ENCODE measurements at places on chromosomes 12 and 14. TPM values are rescaled to one million over a fixed set of nuclear protein-coding genes. Genes with fewer than 3 reads are reported as not detected.

- no peak for DNase-seq
Observed at GRCh38 chr14:51304941-51305340, 64.9 kb downstream of the TMX1 start.

Gene PMCH
- total RNA-seq: not detected

Gene BDKRB2
- total RNA-seq: not detected

DNA sequence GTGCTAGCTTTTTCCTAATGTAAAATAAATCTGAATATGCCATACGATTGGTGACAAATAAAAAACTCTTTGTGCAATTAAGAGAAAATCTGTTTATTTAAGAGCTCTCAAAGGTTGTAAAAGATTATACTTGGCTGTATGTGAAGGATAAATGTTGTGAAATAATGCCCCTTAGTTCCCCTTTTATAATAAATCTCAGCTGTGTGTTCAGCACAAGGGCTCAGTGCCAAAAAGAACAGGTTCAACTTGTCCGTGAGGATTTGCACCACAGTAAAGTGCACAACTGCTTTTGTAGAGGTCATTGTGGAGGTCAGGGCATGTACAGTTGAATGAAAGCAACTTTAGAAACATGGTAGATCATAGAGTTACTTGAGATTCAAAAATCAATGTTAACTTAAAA, 118.6 kb downstream of the TRMT5 start:
- no peak for DNase-seq

Gene SPX
- 0.39 TPM for total RNA-seq

DNA sequence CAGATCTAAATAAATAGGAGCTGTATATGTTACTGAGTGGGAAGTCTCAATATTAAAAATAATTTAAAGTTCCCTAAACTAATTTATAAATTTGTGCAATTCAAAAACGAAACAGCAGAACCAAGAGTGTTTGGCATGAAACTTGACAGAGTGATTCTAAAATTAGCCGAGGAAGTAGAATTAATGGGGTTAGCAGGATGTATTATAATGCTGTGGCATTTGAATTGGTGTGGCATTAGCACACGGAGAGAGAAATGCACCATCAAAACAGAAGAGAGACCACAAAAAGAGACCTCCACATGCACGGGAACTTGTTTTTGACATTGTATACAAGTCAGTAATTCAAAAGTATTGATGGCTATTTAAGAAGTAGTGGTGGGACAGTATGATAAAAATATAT, 366.0 kb upstream of the RGS6 start:
- peak; percentile 37 for DNase-seq

DNA sequence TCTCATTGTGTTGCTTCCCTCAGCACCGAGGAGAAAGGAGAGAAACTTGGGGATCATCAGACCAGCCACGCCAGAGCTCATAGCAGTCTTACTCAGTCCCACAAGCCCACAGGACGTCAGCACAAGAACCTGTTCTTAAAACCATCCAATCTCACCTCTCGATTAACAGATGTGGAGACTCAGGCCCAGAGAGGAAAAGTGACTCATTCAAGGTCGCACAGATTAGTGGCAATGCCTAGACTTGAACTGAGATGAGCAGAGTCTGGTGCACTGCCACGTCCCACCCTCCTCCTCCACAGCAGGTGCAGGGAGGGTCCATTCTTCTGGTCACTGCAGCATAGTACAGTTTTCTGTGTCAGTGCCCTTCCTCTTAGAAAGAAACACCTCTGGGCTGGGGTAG, 154.9 kb upstream of the PZP start:
- DNase-seq: no peak

GRCh38 chr14:42921901-42922300, 1315.2 kb downstream of the LRFN5 start:
- DNase-seq: no peak

Gene KLHL28
- 36.1 TPM for total RNA-seq

Gene RPL10L
- total RNA-seq: not detected

All from B cell (primary cell).